Stimulated activated naive CD8-positive, alpha-beta T cell treated with anti-CD3 and anti-CD28 coated beads, Interleukin-15, amount 100 ng/mL, for 72 hours (primary cell): ENCODE measurements at places on chromosomes 11 and 22.

GRCh38 chr11:125062931-125063428, at the start of gene SLC37A2:
Gene SLC37A2 (plus strand): TSS chr11:125063305. CDS start chr11:125063368, 63 bp downstream.
- peak; percentile 33 for DNase-seq

DNA sequence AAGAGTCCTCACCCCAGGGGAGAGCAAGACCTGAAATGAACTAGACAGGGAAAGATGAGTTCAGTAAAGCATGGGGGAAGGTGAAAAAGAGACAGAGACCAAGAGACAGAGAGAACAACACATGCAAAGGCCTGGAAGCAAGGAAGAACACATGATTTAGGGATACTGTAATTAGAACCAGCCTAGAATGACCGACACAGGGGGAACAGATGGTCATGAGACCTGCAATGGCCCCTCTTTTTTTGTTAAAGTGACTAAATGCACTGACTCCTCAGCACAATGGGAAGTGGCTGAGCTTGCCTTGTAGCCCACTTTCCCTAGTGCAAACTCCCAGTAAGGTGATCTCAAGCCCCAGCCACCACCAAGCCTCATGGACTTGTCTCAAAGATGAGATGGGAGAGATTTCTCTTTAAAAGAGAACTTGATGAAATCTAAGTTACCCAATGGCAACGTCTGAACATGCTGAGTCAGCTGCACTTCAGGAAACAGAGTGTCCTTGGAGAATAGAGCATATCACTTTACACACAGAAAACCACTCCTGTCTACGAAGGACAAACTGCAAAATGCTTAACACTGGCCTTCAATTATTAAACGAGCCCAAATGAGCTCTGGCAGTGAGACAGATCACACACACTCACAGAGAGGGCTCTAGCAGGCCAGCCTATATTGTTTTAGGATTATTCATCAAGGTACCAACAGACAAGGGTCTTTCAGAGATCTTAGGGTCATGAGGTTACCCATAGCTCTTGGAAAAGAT, 91.0 kb downstream of the SERGEF start:
- DNase-seq: no peak

DNA sequence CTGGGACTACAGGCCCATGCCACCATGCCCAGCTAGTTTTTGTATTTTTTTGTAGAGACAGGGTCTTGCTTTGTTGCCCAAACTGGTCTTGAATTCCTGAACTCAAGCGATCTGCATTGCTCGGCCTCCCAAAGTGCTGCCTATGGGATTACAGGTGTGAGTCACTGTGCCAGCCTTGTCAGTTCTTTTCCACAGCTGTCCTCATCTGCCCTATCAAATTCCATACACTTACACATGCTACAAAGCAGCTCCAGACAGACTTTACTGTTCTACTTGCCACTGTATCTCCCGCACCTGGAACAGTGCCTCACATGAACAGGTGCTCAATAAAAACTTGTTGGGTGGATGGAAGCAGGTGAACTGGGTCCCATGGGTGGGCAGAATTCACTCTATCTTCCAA, 8.2 kb downstream of the STX5 start:
- no peak for DNase-seq

- DNase-seq: no peak
Measured at GRCh38 chr11:127632976-127633680, 632.6 kb upstream of the KIRREL3 start.

- no peak for DNase-seq
Measured at GRCh38 chr22:43563571-43563970, 151.8 kb downstream of the MPPED1 start.

DNA sequence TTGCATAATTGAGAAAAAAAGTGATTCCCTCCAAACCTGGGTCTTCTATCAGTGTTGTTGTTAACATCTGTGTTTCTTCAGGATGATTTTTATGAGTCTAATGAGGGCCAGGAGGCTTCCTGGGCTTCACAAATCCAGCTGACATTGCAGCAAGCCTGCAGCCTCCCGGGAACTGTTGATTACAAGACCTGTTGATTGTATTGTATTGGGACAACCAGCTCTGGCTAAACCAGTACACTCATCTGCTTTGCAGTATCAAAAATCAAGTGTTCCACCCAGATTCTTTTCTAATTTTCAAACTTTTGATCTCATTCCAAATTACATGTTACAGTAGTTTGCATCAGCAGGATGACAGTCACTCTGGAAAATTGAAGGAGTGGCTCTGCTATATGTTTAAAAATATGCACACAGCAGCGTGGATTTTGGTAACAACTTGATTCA, 16.1 kb upstream of the PRSS23 start:
- DNase-seq: no peak

- DNase-seq: no peak
Measured at GRCh38 chr11:69367211-69367964, 73.4 kb downstream of the MYEOV start.

DNA sequence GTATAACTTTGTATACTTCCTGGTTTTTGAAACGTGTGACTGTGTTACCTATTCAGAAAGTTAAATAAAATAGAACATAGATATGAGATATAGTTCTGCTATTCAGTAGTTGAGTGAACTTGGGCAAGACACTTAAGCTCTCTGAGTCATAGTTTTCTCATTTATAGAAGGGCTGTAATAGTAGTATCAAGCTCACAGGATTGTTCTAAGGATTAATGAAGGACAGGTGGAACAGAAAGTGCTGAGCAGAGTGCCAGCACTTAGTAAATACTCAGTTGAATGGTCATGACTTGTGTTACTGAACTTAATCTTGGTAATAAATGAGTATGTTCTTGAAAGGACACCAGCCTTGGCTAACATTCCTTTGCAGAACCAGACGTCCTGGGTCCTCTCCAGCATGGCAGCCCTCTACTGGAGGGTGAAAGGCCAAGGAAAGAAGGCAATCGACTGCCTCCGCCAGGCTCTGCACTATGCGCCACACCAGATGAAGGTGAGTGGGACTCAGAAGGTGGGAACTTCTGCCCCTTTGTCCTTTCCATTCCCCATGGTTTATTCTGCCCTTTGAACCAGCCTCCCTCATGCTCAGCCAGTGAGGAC, 131.2 kb downstream of the TTC17 start:
- DNase-seq: no peak

GRCh38 chr11:131025020-131025419, 108.7 kb upstream of the SNX19 start:
- no peak for DNase-seq

DNA sequence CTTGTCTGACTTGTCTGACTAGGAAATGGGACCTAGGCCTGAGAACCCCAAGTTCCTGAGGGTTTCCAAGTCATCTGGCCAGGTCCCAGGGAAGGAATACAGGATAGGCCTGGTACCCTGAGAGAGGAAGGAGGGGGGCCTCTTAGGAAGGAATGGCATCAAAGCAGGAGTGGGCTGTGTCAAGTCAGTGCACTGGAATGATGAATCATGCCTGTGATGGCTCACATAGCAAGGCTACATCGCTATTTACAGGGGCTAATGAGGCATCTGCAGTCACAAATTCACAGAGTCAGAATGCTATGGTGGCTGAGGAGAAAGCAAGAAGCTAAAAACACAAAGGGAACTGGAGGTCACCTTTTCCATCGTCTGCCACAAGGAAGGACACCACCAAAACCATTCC, 247.3 kb downstream of the NXPE2 start:
- no peak for DNase-seq
